ENCODE measurements at places on chromosomes 3 and 15.

GRCh38 chr3:158666416-158666815 is 6.0 kb downstream of the LXN start:
- DNase-seq: no peak

- DNase-seq: peak; percentile 47
Observed at GRCh38 chr3:35965908-35966307, 326.6 kb downstream of the ARPP21 start.

GRCh38 chr3:113968986-113969385 is 21.2 kb downstream of the ZDHHC23 start:
- DNase-seq: no peak

GRCh38 chr3:189982321-189982945 is 138.3 kb downstream of the P3H2 start:
- DNase-seq: no peak

GRCh38 chr3:11170052-11170770 is 15.9 kb downstream of the HRH1 start:
- DNase-seq: no peak

DNA sequence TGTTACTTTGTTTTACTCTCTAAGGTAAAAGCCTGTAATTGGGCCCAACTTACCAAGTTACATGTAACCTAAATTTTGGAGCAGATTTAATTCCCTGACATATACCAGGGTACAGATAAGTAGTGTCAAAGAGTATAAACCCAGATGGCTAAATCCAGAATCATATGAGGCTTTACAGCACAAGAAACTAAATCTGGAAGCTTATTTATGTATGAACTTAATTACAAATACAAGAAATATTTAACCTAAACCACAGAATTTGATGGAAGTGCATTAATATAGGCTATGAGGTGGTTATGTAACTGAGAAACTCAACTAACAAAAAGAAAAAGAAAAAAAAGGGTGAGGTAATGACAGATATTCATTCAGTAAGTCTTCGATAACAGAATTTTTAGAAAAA is 930.2 kb upstream of the ALCAM start:
- DNase-seq: no peak

GRCh38 chr3:29759411-29760225 is 478.7 kb downstream of the RBMS3 start:
- no peak for DNase-seq

GRCh38 chr3:26713091-26713490 is 90.5 kb downstream of the LRRC3B start:
- no peak for DNase-seq

DNA sequence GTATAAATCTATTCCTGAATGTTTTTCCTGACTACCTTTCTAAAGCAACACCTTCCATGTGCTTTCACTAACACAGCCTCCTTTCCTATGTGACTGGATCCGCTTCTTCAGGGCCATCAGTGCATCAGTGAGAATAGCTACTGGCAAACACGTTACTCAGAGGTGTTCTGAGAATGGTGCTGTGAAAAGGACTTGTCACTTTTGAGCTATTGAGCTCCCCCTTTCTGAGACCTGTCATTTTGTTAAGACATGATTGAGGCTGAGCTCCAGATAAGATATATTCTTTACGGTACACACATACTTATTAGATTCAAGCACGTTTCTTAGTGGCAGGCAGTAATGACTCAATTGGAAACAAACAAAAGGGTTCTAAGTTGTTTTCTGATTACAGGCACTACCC is 45.0 kb upstream of the ADCY5 start:
- no peak for DNase-seq

DNA sequence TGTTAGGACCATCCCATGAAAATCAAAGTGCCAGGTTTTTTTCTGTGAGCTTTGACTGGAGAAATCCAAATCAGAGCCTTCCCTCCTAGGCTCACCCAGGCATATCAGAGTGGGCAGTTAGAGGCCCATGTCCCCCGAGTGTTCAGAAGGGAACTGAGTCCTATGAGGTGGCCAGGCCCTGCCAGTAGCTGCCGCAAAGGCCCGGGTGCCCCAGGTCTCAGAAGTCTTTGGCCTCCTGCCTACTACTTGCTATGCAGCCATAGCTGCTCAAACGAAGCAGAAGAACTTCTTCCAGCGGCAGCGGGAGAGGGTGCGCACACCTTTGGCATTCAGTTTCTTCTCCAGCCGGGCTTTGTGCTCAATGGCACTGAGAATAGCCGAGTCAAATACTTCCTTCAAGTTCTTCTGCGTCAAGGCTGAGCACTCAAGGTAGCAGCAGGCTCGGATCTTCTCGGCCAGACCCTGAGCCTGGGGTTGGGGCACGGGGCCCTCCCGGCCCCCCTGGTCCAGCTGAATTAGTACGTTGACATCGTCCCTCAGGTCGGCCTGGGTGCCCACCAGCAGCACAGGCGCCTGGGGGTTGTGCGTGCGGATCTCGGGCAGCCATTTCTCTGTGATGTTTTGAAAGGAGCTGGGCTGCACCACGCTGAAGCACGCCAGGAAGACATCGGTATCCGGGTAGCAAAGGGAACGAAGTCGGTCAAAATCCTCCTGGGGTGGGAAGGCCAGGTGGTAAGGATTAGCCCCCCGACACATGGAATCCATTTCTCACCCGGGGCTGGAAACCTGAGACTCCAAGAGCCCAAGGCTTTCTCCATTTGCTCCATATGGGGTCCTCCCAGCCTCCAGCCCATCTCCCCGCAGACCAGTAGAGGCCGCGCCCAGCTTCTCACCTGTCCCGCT is 992 bp downstream of the RHOV start:
- DNase-seq: no peak

- no peak for DNase-seq
Observed at GRCh38 chr15:89839167-89839810, 24.6 kb upstream of the ANPEP start.

DNA sequence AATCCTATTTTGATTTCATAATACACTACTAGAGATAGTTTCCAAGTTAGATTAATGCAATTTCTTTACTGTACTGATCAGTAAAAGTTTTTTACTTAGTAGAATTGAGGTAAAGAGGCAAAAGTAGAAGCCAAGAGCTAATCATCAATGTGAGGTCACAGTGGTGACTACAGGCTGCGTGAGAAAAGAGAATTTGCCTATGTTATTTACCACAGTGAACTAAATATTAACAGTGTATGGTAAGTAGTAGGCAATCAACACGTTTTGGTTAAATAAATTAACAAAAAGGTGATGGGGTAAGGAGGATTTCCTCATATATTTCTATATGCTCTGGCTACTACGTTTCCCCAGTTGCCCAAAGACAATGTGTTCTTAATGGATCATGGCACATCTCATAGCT is 202.2 kb upstream of the CMC1 start:
- DNase-seq: no peak

GRCh38 chr15:99546441-99547100 is 19.2 kb upstream of the MEF2A start:
- DNase-seq: no peak

DNA sequence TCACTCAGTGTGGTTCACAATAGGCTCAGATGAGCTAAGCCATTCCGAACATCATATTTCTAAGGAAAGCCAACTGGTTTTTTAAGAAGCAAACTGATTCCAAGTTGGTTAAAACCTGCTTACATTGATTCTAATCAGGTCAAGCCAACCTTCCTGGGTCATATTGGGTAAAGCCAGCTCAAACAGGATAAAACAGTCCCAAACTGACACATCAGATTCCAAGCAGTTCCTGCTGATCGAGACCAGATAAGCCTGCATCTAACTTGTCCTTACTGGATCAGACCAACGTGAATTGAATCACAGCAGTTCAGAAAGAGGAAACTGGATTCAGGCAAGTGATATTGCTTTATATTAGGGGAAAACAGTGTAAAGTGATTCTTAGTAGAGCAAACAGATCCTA is 18.6 kb upstream of the THSD4 start:
- DNase-seq: no peak

DNA sequence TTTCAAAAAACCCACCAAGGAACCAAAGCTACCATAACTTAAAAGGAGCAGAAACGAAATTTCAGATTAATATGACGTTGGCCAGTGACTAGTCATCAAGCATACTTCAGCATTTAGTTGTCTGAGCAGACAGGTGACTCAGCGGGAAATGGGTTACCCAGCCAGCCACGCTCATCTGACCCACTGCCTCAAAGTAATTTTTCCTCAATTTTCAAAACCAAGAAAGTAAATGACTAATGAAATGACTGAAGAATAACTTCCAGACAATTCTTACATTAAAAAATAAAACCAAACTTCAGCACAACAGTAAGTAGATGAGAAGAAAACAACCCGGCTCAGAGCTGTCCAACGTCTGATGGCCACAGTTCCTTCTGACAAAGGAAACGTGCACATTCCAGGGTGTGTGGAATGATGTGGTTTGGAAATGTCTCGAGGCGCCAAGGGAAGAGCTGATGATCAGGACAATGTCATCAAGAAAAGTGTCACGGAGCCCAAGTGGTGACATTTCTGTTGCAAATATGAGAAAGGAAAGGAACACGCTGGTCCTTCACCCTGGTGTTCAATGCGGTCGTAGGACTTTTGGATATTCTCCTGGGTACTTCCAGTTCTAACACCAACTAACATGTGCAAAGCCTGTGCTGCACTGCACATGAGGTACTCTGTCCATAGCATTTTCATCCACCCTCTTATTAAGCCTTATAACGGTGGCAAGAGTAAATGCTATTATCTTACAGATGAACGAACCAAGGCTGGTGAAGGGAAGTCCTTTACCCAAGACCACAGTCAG is 79.1 kb downstream of the FOXP1 start:
- DNase-seq: peak; percentile 53

DNA sequence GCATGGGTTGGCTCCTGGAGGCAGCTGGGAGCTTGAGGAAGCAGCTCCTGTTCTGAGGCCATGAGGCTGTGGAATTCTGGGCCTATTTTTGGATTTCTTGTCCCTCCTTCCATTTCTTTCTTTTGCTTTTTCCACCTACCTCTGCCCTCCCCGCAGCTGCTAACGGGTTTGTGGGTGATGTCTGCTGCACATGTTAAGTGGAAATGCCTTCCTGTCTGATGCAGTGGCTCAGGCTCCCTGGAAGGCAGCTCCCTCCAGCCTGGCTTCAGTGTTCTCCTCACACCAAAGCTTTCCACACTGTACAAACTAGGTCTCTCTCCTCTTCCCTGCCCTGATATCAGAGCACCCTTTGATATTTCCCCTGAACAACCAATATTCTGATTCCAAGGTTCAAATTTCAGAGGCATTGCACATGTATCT is 33.8 kb upstream of the ESYT3 start:
- no peak for DNase-seq

DNA sequence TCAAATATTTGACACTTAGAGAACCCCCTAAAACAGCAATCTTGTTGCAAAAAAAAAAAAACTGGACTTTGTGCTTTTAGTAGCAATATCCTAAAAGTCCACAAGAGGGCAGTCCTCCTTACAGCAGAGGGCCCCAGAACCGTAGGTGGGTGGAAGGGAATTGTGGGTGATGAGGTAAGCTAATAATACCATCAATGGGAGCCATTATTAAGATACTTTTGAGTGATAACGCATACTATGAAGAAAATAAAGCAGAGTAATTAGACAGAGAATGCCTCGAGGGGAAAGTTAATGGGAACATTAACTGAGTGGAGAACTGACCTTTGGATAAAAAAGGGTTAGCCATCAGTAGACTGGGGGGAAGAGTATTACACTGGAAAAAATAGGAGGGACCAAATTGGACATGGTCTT is 229.9 kb downstream of the THRB start:
- no peak for DNase-seq

- DNase-seq: no peak
Observed at GRCh38 chr3:100317912-100318311, 16.6 kb upstream of the NIT2 start.

GRCh38 chr3:73618461-73618860 is 6.3 kb downstream of the PDZRN3 start:
- DNase-seq: no peak

DNA sequence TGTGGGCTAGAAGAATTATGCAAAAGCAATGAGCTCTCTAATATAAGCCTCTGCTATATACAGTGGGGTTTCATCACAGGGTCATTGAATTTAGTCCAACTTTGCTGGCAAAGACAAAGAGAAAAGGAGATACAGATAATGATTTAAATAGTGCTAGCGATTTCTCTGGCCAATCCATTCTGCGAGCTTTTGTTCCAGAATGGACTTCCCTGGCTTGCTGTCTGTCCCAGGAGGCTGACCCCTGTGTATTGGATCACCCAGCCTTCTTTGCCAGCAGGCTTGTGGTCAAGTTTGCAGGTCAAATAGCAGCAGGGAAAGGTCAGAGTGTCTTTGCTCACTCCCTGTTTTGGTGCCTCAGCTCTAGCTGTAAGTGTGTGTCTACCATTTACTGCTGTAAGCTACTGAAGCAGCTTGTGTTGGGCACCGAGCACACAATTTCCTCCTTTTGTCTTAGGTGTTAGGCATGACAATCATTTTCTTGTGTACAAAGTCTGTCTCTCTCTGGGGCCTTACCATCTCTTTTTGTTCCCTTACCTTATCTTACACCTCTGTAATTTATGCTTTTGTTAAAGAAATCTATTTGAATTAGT is 55.7 kb downstream of the UNC13C start:
- no peak for DNase-seq

- no peak for DNase-seq
Observed at GRCh38 chr15:57432141-57432741, 55.9 kb downstream of the CGNL1 start.

- DNase-seq: no peak
Observed at GRCh38 chr3:127120851-127121647, 71.9 kb upstream of the PRR23E start.

DNA sequence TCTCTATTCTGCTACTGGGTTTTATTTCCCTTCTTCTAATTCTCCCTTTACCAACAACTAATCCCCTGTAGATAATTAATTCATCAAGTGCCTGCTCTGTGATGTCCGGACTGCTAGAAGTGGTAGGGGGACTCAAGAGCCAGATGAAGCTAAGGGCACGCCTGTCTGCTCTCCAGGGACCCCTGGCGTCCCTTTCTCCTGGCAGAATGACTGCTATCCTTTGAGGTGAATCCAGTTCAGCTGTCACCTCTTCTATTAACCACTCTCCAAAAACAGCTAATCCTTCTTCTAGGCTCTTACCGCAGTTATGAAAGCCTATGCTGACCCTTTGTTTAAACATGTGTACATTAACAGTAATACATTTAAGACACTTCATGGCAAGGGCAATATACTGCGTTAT is 1.4 kb upstream of the CHRNA7 start:
- peak; percentile 49 for DNase-seq

DNA sequence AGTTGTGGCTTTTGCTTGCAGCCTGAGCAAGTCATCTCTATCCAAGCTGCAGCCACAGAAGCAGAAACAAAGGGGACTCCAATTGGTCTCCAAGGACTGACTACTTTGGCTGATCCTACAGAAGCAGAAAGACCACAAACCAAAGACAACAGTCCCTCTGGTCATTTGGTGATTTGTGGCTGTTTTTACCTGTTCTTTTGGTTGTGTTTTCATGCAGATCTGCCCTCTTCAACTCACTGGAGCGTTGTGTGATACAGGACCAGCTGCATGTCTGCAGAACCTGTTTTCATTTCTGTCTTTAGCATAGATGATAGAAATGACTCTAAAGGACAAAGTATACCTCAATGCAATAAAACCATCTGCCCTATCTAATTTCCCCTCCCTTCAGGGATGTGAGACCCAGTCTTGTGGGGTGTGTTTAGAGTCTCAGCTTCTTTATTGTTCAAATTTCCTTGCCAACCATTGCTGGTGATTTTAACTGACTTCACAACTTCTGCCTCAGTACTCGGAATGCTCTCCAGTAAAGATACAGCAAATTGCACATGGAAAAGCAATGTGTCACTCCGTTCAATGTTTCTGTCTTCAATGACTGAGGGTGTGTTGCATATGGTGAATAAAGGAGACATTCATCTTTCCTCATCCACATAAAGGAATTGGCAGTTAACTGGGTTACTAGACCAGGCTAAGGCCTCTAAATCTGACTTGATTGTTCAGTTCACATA is 48.9 kb upstream of the SLC7A14 start:
- no peak for DNase-seq

All from hematopoietic multipotent progenitor cell (in vitro differentiated cells).